CD4-positive, alpha-beta T cell treated with Interleukin-4 for 4 hours (primary cell): ENCODE measurements at places on chromosomes 1 and 21.
A peak's percentile ranks its signal among the peaks of the same experiment; 100 is the strongest.

DNA sequence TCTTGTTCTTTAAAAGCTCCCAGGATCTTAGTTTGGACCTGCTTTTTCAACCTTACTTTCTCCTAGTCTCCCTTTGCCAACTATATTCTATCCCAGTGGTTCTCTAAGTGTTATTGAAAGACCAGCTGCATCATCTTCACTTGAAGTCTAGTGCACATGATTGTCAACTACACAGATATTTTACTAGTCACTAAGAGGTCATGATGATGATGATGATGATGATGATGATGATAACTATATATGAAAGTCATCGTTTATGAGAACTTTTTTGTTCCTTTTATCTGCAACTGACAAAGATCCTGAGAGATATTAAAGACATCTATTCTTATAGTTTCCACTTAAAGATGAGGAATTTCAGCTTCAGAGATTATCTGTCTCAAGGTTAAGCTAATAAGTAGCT, 479.0 kb upstream of the ZRANB2 start:
- no peak for DNase-seq

- no peak for DNase-seq
These were observed 308.4 kb downstream of the AJAP1 start for GRCh38 chr1:4962836-4963235.

DNA sequence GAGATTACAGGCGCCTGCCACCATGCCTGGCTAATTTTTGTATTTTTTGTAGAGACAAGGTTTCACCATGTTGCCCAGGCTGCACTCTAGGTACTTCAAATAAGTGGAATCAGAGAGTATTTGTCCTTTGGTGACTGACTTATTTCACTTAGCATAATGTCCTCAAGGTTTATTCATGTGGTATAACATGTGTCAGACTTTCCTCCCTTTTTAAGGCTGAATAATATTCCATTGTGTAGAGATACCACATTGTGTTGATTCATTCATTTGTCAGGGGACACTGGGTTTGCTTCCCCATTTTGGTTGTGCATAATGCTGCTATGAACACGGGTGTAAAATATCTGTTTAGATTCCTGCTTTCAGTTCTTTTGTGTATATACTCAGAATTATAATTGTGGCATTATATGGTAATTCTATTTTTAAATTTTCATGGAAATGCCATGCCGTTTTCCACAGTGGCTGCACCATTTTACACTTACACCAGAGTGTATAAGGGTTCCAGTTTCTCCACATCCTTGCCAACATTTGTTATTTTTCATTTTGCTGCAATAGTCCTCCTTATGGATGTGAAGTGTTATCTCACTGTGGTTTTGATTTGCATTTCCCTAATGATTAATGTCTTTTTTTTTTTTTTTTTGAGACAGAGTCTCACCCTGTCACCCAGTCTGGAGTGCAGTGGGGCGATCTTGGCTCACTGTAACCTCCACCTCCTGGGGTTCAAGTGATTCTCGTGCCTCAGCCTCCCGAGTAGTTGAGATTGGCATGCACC, 35.1 kb downstream of the IL6R start:
- DNase-seq, result no peak

GRCh38 chr1:219541946-219542345, 71.0 kb downstream of the ZC3H11B start:
- DNase-seq, result no peak

DNA sequence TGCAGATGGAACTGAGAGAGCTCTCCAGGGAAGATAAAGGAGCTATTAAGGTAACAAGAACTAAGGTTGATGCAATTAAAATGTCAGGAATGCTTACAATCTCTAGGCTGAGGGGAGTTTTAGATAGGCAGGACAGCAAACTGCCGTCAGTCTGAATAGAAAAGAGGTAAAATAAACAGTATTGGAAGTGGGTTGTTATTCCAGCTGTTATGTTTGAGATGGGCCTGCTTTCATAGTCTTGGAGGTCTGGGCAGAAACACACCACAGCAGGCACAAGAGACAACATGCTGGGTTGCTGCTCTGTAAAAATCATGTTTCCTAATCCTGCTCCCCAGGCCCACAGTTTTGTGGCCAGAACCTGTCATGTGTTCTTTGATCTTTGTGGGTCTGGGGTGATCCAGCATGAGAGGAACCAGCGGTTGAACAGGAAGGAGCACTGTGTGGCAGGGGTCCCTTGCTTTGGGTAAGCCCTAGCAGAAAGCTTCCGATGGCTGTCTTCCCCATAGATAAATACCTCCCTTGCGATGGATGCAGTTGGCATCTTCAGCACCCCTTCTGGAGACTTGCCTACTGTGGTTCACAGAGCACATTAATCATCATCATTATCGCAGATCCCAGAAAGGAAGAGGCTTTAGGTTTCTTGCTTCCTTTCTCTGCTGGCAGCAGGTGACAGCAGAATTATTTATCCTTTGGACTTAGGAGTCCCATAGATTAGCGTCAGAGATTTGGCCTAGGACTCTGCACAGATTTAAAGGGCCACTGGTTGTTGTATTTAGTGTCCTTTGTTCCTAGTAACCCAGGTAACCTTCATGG, 97.1 kb downstream of the AK5 start:
- DNase-seq, result no peak

DNA sequence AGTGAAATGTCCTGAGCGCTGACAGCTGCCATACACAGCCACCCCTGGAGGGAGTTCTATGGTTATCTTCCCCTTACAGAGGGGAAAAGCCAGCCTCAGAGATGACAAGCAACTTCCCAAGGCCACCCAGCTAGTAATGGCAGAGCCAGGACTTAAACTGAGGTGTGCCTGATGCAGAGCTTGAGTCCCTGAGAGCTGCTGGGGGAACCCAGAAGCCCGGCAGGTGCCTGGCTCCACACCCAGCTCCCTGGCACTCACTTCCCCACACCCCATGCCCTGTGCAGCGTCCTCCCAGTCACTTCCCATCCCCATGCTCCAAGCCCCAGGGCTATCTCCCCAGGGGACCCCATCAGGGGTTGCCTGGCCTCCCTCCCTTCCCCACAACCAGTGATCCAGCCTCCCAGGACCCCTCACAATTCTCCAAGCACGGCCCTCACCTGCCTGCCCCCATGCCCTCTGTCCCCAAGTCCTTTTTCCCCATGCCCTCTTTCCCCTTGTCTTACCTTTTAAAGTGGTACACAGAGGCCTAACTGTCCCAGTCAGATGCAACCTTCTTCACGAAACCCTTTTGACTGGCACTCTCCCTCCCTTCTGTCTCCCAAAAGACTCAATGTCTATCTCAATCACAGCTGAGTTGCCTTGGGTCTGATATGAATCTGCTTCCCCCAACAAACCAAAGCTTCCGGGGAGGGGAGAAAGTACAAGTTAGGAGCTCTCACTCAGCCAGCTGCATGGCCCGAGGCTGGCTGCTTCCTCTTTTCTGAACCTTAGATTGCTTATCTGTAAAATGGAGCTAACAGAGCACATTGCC, 39.8 kb upstream of the LRP8 start:
- DNase-seq, result peak; percentile 54

DNA sequence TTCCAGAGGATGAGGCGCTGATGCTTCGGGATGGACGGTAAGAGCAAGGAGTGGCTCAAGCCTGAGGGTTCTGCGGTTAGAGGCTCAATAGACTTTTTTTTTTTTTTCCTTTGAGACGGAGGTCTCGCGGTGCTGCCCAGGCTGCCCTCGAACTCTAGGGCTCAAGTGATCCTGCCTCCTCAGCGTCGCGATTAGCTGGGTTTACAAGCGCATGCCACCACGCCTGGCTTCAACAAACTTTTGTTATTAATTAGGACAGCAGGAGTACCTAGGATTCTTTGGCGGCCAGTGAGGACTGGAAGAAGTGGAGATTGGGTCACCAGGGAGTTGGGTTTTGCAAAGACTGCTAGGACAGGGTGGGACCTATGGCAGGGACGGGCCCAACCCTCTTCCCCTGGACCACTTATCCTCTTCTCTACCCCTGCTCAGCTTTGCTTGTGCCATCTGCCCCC, 587 bp downstream of the SCNM1 start:
- no peak for DNase-seq

DNA sequence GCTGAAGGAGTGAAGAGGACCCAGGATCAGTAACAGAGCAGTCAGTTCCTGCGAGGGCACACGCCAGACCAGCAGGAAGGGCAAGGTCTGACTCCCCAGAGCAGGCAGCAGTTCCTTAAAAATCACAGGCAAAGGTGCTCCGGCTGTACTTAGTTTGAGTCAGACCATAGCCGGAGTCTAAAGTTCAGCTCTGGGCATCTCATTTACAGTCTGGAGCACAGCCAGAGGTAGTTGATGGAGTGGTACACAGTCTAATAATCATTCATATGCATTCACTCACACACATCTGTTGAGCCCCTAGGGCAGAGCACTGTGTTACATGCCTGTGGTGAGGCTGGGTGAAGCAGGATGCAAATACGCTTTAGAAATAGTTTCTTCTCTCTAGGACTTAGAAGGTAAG, 7.3 kb upstream of the AMIGO1 start:
- DNase-seq, result no peak

DNA sequence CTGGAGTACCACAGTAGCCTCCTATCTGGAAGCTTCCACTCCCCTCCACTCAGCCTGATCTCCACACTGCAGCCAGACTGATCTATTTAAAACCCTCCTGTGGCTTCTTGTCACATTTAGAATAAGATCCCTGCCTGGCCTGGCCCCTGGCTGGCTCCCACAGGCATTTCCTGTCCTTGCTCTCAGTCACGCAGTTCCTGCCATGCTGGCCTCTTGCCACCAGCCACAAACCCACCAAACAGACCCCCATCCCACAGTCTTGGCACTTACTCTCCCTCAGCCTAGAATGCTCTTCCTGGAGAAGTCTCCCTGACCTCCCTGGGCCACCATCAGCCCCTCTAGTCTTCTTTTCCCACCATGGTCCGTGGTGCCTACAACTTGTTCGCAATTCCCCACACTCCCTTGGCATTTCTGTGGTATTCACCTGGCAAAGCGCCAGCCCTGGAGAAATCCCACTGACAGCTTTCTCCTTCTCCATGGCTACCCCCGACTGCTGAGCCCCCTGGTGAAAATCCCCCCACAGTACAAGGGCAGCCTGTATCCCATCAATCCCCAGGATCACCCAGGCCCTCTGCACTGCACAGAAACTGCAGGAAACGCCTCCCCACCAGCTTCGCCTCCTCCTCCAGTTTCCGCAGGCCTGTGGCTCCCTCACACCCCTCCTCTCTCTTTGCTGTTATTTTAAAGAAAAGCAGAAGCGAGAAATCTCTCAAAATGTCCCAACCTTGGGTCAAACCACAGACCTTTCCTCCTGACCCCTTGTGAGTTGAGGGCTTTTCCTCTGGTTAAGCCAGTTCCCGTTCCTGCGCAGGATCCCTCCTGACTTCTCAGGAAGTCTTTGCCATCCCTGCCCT, 94.5 kb downstream of the SYT2 start:
- peak; percentile 6 for DNase-seq

GRCh38 chr1:200369706-200370105, 40.1 kb downstream of the ZNF281 start:
- no peak for DNase-seq

DNA sequence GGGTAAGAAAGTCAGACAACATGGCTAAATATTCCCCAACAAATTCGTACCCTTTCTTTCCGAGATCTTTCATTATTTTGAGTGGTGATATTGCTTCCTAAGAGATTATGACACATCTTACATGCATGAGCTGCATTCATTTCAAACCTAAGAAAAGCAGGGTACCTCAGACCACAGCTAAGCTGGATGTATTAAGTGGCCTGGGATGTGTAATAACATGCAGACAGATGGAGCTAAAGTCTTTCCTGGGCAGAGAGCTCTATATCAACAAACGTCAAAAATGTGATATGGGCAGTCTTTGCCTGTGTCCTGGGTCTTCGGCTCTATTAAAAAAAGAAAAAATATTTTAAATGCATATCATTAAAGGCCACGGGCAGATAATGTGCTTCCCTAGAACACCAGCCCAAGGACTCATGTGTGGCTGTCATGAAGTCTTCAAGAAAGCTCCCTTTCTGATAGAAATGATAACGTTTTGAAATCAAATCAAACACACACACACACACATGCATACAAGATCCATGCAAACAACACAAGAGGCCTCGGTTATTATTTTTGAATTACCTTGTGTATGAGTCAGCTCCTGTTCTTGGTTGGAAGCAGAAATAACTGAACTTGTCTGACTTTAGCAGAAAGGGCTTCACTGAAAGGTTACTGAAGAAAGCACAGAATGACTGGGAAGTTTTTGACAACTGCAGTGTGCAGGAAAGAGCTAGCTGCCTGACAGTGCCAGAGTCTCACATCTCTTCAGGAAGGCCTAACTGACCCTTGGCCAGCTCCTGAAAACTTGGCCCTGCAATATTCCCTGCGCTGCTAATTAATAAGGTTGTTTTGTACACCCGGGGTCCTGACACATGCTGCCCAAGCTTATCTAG, 231.2 kb downstream of the DSCAM start:
- no peak for DNase-seq

- no peak for DNase-seq
These were observed at the start of gene HES3 for GRCh38 chr1:6243993-6244392. TSS of gene HES3 (plus strand) at chr1:6244179. CDS start at chr1:6244366, 187 bp downstream.

DNA sequence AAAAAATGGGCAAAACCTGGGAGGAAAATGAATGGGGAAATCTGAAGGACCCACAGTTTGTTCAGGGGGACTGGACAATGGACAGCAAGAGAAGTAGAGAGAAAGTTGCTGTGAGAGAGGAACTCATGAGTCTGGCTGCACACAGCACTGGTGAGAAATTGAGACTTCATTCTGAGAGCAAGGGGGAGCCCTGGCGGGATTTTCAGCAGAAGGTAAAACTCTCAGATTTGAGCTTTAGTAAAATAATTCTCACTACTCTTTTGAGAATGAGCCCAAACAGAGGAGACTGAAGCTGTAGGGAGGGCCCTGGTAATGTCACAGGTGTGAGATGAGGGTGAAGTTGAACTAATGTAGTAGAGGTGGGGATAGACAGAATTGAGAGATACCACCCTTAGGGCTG, 438.6 kb downstream of the OMA1 start:
- DNase-seq, result no peak

GRCh38 chr1:157292302-157292701, 154.1 kb upstream of the ETV3 start:
- DNase-seq, result no peak

GRCh38 chr1:58324558-58324957, 222.0 kb downstream of the OMA1 start:
- DNase-seq, result no peak

GRCh38 chr21:42492201-42492600, 3.8 kb downstream of the RSPH1 start:
- no peak for DNase-seq

DNA sequence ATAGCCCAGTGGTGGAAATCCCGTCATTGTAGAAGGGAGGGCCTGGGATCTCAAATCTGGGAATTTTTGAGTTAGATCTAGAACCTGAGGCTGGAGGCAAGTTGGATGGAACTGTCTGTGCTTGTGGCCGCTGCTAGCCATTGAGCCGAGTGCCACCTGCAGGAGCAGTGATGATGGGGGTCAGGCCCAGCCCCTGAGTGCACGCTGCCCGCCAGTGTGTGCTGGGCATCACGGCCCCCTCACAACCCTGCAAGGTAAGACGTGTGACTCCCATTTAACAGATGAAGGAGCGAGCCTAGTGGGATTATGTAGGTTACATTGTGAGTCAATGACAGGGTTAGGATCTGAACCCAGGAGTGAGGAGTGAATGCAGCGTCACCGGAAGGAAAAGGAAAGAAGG, 407.2 kb downstream of the CAMTA1 start:
- DNase-seq, result no peak

- no peak for DNase-seq
These were observed 60.4 kb downstream of the LEPR start for GRCh38 chr1:65480684-65481405.

GRCh38 chr1:218996362-218996761, 177.3 kb upstream of the LYPLAL1 start:
- DNase-seq, result no peak
